ENCODE measurements at places on chromosomes 11 and 22.

- no peak for DNase-seq
Observed at GRCh38 chr11:34552270-34552669, 38.7 kb upstream of the ELF5 start.

GRCh38 chr11:44944181-44944852 lies 6.4 kb downstream of the TP53I11 start:
- DNase-seq, result no peak

GRCh38 chr11:75371949-75372876 lies 20.8 kb upstream of the ARRB1 start:
- DNase-seq, result no peak

DNA sequence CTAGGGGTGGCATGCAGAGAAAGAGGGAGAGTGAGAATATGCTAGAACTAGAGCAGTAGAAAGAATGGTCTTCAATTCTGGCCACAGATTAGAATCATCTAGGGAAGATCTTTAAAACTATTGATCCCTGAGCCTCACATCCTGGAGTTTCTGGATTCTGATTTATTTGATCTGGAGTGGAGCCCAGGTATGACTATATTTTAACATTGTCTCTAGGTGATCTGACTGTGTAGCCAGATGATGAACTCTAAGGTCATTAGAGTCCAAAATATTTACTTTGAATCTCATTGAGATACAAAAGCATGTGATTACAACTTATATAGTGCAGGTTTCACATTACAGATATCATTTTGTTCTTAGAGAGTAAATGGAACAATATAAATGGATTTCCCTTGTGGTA lies 79.7 kb downstream of the FDX1 start:
- no peak for DNase-seq

DNA sequence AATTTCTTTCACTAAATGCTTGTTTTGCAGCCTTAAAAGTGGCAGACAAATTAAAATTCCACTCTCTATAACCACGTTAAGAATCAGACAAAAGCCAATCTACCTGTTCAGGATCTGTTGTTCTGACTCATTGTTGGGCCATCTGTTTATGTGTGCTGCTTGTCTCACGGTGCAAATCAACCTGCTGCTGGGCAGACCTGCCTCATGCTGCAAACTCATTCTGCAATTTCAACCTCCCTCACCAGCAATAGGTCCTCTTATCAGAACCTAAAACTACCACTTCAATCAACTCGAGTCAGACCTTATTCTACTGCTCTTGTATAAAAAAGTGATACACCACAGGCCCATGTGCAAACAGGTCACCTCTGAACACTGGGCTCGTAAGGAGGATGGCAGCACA lies 75.1 kb downstream of the LARGE2 start:
- no peak for DNase-seq

DNA sequence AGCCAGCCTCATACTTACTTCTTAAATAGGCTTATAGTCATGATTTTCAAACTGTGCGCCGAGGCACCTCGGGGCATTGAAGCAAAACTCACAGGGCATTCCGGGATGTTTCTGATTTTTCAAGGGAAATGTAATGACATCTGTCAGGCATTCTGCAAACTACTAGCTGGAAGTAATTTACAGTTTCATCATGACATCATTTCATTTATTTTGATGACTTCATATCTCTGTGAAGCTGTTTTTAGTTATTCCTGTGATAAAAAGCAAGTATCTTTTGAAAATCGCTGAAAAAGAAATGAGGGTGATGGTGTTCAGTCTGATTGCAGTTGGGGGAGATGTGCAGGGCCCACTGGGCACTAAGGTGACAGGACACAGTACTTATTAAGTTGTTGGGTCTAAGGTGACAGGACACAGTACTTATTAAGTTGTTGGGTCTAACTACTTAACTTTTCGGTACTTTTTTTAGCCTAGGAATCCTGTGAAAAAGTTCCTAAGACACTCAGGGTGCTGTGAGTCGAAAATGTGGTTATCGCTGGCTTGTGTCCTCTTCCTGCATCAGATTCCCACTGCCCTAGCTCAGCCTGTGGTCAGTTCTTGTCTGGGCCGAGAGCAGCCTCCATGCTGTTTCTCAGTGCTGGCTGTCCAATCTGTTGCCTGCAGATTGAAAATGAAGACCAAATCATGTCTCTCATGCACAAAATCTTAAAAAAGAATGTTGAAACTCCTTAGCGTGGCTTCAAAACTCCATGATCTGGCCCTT lies 42.6 kb downstream of the APLP2 start:
- no peak for DNase-seq

GRCh38 chr11:11265320-11265719 lies 87.7 kb downstream of the CSNK2A3 start:
- DNase-seq, result no peak

DNA sequence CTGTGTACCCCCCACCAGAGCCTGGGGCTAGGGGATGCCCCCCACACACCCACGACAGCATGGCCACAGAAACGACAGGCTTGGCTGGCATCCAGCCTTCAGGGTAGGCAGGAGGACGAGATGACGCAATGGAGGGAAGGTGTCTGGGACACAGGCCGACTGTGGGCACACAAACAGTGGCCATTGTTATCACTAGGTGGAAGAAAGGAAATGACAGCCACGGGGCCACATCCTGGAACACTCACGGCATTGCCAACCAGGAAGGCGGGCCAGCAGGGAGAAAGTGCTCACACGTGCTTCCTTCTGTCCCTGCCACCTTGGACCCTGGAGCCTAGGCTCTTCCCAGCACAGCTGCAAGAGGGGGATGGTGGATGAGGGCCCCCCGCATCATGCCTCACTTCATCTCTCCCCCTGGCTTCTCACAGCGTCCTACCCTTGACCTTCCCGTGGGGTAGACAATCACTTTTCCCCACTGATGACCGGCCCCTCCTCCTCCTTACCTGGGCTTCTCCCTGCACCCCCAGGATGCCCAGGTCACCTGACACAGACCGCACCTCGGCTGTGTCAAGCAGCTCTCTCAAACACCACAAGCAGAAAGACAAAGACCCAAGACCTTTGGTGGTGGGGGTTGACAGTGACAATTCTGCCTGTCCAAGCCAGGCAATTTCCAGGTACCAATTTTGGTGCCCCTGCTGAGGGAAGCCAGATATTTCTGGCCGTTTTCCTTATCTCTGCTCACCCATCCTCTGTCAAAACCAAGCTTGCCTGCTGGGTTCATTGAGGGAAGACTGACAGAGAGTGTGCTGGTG lies 8.6 kb downstream of the PLA2G6 start:
- DNase-seq, result no peak

DNA sequence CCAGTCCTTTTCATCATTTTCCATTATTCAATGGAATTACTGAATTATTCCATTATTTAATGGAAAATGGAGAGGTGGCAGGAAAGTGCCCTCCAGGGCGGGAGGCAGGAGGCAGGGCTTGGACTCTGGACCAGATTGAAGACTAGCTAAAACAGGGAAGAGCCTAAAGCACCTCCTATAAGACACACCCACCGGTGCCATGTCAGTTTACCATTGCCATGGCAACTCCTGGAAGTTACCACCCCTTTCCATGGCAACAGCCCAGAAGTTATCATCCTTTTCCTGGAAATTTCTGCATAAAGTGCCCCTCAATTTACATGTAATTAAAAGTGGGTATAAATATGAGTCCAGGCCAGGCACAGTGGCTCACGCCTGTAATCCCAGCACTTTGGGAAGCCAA lies 443.7 kb downstream of the TBC1D22A start:
- DNase-seq, result no peak

DNA sequence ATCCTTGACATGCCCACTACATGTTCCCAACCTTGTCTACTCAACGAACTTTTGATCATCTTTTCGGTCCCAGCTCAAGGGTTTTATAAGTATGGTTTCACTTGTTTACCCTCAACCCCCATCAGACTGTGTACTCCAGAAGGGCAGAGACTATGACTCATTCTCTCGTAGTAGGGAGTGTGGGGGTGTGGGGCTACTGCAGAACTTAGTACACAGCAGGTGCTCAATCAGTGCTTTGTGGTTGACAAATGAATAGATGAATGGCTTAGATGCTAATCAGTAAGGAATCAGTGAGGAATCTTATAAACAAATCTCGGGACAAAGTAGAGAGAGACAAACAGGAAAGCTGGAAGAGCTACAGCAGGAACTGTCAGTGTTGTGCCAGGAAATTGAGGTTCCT lies 151.7 kb upstream of the PLET1 start:
- no peak for DNase-seq

DNA sequence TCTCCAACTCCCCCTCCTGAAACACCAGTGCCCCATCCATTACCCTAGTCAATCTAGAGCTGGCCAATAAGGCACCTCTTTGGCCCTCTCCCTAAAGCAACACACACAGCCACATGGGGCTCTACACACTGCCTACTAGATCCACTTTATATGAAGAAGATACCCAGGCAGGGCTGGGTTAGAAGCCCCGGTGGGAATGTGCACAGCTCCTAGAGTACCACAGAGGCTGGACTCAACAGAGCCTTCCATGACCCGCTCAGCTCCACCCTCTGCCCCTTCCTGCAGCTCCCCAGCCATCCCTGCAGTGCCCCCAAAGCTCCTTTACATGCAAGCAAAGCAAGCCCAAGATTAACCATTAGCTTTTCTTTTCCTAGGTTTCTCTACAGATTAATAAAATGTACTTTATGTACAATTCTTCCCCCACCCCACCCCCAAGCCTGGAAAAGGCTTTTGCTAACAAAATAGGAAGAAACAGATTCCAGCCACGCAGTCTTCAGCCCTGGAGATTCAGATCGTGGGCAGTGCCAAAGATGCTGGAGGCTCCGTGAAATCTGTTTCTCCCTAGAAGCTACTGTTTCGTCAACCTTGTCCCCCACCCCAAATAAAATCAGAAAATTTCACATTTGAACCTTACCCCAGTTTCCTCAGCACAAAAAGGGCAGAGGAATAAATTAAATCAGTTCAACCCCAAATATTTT lies 51.8 kb downstream of the IGSF9B start:
- no peak for DNase-seq

DNA sequence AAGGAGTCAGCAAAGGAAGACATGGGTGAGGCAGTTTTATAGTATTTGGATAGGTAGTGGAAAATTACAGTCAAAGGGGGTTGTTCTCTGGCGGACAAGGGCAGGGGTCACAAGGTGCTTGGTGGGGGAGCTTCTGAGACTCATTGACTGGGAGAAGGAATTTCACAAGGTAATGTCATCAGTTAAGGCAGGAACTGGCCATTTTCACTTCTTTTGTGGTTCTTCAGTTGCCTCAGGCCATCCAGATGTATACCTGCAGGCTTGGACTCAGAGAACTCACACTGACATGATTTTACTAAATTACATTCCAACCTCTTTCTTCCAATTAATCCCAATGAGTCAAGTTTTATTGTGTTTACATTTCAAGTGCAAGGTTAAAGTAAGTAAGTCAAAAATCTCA lies 240.5 kb upstream of the API5 start:
- no peak for DNase-seq

DNA sequence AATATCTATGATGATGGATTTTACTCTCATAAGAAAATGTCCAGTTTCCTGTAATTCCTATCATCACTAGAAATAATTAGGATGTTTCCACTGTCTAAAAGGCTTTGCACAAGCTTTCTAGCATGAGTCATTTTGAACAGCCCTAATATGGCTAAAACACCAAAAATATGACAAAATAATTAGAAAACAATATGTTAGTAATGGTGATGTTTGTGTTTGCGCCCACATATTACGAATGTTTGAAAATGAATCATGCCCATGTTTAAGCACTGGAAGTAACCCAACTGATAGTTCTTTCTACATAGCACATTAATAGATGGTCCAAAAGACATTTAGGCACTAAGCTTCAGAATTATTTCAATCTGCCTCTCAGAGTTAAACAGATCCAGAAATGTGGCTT lies 96.0 kb downstream of the TRPC6 start:
- no peak for DNase-seq

GRCh38 chr11:68146704-68147474 lies 25.7 kb upstream of the CHKA start:
- no peak for DNase-seq

DNA sequence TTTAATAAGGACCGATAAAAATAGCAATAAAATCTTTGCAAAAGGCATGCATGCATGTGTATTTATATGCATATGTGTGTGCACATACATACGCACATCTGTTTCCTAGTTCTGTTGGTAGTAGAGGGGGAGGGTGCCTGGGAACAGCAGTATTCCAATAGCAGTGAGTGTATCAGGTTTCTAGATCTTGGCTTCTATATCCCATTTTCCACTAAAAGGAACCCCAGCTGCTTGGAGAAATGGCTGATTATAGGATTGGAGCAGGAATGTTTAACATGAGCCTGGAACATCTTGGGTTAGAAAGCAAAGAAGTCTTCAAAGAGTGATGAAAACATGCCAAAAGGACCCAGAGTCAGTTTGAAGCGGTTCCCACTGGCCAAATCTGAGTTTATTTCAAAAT lies 21.0 kb downstream of the TNRC6B start:
- no peak for DNase-seq

GRCh38 chr11:125314276-125315078 lies 149.9 kb downstream of the PKNOX2 start:
- no peak for DNase-seq

DNA sequence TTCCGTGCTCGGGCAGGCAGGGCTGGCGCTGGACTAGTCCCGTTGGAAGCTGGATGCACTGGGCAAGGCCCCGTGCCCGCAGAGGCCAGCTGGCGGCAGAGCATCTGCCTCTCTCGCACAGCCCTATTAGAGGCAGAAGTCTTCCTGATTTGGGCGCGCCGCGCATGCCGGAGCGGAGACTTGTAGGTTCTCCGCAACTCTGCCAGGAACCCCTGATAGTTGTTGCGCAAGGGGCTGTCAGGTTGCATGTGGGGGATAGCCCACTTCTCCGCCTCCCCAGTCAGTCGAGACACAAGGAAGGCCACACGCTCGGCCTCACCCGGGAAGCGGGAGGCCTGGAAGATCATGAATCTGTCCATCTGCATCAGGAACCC lies 1.2 kb downstream of the RTL6 start:
- DNase-seq, result no peak

Data from MM.1S (cell line).